ENCODE measurements at places on chromosomes 7 and 10.
A peak's percentile ranks its signal among the peaks of the same experiment; 100 is the strongest.

- DNase-seq, result no peak
Observed at GRCh38 chr7:158804335-158804734, 25.0 kb downstream of the ESYT2 start.

DNA sequence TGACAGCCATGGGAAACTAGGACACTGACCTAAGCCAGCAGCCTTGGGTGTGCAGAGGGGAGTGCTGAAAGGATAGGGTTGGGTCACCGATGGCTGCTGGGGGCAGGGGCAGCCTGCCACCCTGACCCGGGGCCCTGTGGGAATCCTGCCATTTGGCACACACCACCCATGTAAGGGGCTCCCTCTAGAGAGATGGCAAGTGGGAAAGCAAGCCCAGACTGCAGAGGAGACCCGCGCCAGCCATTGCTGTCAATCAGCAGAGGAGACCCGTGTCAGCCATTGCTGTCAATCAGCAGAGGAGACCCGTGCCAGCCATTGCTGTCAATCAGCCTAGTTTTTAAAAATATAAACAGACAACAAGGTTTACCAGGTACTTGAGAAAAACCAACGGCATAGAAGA lies 27.4 kb upstream of the PRKAG2 start:
- DNase-seq, result no peak

GRCh38 chr7:75856536-75856935 lies 22.3 kb upstream of the RHBDD2 start:
- no peak for DNase-seq

DNA sequence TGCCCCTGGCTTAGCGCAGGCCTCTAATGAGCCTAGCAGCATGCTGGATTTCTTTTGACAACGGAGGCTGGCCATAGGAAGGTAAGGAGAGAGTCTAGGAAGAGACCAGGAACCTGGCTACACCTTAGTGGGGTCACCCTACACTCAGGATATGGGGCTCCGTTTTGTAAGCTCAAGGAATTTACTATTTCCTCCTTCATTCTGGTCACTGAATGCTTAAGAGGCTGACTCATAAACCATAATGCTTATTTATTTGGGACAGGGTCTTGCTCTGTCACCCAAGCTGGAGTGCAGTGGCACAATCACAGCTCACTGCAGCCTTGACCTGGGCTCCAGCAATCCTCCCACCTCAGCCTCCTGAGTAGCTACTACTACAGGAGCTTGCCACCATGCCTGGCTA lies 38.4 kb downstream of the CARD11 start:
- no peak for DNase-seq

- DNase-seq, result no peak
Observed at GRCh38 chr10:15201589-15202300, 33.3 kb upstream of the NMT2 start.

DNA sequence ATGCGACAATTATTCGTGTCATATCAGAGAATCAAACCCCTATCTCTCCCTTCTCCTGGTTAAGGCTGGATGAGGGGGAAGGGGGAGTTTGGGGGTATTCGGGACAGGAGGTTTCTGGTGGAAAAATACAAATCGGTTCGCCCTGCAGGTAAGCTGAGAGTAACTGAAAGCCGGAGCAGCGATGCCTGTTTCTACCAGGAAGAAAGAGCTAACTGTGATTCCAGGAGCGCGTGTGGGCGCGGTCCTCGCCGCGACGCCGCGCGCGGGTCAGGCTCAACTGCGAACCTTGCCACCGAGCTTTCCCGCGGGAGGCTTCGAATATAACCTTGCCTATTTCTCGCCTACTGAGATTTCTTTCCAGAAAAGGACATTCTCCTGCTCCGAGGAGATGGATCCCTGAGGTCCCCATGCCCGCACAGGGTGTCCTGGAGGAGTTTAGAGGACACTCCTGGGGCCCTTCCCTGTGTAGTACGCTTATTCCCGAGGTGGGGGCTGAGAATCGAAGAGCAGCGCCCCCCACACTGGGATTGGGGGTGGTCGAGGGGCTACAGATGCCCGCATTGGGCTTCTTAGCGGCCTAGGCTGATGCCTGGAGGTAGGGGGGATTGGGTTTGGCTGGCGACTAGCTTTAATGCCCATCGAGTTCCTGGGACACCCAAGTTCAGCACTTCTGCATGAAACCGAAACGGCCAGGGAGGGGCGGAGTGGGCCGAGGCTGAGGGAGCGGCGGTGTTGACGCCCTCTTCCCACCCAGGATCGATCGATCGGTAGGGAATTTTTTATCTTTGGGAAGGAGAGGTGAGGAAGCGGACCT lies 13.0 kb upstream of the DLX6 start:
- peak; percentile 86 for DNase-seq

All from NCI-H1417 (cell line).